ENCODE measurements at places on chromosomes 2 and 18.

- no peak for DNase-seq
Measured at GRCh38 chr2:211129798-211130197, 573.4 kb downstream of the CPS1 start.

DNA sequence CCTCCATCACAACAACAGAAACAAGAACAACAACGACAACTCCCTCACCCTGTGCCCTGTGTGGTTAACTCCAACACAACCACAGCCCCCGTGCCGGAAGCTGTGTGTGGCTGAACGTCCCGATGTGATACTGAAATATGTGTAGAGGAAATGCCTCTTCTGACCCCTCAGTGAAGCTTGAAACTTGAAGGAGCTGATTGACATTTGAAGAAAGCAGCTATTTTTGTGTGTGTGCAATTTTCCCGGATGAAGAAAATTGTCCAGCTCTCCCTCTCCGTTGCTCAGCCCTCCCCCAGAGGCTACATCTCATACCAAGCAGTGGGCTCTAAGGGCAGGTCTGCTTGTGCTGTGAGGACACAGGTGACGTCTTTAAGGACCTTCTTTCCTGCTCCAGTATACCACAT is 173.8 kb downstream of the ICOS start:
- no peak for DNase-seq

- DNase-seq = no peak
Measured at GRCh38 chr18:69840445-69840844, 107.2 kb downstream of the CD226 start.

GRCh38 chr2:240402566-240403272 is 32.7 kb upstream of the GPC1 start:
- DNase-seq = no peak

DNA sequence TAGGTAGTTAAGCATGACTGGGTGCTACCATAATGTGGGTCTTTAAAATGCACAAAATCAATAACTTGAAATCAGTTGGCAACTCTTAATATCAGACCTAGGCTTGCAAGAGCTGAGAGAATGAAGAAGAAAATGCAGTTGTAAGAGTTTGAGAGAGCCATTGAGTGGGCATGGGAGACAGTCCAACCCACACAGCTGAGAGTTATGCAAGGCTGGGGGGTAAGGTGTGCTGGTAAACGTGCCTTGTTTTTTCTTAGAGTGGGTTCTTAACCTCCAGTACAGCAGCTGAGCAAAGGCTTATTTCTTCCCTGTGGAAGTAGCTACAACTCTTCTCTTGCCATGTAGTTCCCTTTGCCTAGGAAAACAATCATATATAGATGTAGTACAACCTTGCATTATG is 20.2 kb upstream of the CCDC178 start:
- DNase-seq = no peak

DNA sequence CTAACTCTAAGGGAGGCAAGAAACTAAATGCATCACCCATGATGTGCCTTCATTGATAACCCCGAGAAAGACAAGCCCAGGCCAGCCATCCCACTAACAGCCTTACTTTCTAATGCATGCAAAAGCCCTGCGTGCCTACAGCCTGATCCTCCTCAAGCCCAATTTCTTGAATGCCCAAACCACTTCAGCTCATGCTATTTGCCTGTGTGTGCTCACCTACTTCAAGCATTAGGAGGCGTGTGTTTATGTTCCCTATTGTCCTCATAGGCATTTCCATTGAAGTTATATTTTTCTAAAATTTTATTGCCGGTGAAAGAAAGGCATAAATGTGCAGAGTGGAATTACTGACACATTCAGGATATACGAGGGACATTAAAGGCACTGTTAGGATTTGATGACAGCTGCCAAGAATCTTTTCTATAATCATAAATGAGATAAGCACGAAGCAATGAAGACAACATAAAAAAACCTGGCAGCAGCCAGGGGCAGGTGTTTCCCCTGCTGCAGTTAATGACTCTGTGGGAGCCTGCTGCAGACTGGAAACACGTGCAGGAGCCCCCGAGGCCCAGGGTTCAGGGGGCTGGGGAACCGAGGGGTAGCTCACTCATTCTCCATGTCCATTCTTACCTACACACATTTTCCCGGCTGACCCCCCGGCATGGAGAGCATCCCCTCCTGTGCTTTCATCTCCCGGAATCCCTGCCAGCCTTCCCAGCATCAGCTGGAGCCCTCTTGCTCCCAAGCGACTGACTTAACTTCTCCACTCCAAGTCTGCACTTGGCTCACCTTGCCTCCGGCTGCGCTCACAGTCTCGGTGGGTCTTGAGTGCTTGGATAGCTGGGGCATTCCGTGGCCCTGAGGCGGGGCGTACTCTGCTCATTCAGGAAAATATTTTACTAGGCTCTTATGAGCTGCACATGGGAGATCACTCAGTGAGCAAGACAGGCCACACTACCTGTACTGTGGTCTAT is 292.3 kb upstream of the SIX2 start:
- no peak for DNase-seq

DNA sequence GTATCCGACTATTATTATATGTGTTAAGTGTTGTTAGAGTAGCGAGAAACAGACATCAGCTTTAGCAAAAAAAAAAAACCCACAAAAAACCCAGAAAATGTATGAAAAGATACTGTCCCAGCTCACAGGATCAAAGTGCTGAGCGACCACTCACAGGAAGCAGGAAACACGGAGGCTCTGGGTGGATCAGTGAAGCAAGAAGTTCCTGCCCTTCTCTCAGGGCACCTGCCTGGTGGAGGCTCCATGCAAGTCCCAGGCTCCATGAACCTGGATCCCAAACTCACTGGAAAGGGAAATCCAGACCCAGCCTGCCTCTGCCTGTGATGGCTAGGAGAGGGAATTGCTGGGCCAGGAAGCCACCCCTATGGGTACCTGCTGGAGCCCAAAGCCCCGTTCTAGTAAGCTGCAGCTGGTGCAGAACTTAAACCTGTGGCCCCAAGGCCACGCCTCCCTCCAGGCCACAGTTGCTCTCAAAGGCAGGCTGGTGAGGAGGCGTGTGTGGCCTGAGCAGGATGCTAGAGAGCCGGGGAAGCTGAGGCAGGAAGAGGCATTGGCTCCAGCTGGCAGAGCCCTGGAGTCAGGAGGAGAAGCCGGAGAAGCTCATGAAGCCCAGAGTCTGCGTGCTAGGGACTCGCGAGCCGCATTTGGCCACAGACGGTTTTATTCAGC is 63.5 kb upstream of the TAF1B start:
- DNase-seq = no peak

DNA sequence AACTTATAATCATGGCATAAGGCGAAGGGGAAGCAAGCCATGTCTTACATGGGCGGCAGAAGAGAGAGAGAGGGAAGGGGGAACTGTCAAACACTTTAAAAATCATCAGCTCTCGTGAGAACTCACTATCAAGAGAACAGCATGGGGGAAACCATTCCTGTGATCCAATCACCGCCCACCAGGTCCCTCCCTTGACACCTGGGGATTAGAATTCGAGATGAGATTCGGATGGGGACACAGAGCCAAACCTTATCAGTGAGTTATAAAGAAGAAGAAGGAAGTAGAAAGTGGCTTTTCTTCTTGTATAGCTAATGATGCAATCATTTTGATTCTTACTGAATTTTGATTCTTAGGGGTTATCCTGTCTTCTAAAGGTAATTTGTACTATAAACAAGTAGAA is 51.4 kb downstream of the SMCHD1 start:
- no peak for DNase-seq

- DNase-seq = no peak
Measured at GRCh38 chr18:31046916-31047315, 4.4 kb upstream of the DSC3 start.

DNA sequence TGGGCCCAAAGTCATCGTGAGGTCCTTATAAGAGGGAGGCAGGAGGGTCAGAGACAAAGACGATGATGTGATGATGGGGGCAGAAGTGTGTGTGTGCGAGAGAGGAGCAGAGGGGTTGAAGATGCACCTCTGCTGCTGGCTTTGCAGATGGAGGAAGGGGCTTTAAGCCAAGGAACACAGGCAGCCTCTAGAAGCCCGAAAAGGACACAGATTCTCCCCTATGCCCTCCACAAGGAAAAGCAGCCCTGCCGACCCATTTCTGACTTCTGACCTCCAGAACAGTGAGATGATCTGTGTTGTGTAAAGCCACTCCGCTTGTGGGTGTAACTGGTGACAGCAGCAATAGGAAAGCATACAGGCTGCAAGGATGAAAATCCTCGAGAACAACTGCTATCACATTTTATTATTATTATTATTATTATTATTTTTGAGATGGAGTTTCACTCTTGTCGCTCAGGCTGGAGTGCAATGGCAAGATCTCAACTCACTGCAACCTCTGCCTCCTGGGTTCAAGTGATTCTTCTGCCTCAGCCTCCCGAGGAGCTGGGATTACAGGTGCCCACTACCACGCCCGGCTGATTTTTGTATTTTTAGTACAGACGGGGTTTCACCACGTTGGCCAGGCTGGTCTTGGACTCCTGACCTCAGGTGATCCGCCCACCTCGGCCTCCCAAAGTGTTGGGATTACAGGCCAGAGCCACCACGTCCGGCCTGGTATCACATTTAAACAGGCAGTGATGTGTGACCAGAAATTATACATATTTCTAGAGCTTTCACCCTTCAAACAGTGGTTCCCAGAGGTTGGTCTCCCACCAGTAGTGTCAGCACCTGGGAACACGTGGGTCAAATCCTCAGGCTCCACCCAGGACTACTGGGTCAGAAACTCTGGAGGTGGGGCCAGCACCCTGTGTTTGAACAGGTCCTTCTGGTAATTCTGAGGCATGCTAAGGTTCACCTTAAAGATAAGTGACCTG is 170.5 kb downstream of the TGIF1 start:
- DNase-seq = no peak

DNA sequence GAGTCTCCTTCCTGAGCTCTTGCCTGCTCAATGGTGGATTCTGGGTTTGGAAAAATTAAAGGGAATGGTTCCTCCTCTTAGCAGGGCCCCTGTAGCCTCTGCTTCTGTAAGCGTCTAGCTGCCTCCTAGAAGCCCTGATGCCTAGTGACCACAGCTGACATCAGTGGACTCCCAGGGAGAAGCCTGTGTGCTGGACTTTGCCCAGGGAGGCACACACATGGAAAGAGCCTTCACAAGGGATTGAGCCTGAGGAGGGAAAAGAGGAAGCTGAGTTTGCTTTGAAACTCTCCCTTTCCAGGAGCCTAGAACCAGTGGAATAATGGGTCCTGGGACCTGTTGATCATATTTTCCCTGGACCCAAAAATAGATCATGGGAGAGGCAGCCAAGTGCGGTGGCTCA is 1.4 kb upstream of the CFAP65 start:
- no peak for DNase-seq

GRCh38 chr2:220393711-220394110 is 766.3 kb downstream of the SLC4A3 start:
- DNase-seq = no peak

DNA sequence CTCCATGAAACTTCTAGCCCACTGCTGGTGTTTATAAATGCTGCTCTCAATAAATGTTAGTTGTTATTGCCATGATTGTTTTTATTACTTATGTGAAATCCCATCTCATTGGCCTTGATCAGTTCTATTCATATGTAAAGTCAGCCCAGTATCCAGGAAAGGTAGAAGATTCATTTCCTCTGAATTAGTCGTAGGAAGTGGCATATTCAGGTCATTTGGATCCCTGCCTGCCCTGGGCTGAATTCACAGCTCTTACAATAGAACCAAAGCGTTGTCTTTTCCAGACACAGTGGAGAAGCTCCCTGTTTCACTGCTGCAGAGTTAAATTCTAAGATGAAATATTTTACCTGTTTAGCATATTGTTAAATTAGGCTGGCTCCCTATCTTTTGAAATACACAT is 70.3 kb downstream of the MAIP1 start:
- no peak for DNase-seq

GRCh38 chr2:165958313-165958960 is 4.9 kb upstream of the TTC21B start:
- DNase-seq = no peak

GRCh38 chr2:120617055-120617454 is 118.6 kb upstream of the GLI2 start:
- DNase-seq = no peak

DNA sequence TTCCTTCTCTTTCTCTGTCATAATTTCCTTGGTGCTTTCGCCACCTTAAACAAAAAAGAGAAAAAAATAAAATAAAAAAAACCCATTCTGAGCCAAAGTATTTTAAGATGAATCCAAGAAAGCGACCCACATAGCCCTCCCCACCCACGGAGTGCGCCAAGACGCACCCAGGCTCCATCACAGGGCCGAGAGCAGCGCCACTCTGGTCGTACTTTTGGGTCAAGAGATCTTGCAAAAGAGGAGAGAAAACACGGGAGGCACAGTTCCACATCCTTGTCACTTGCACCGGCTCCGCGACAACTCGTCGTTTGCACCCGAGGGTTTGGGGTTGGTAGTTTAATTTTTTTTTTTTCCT is 1.8 kb upstream of the SP9 start:
- DNase-seq = no peak

DNA sequence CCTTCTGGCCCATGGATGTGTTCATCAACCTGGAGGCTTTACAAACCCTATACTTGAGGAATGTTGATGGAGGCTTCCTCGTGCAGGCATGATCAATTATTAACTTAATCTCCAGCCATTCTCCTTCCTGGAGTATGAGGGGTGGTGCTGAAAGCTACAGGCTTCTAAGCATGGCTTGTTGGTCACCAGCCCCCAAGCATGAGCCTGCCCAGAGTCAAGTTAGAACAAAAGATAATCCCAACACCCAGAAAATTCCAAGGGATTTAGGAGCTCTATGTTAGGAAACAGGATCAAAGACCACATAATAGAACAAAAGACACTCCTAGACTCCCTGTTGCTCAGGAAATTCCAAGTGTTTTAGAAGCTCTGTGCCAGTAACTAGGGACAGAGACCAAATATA is 63.1 kb downstream of the FAM171B start:
- no peak for DNase-seq

- no peak for DNase-seq
Measured at GRCh38 chr2:776487-776886, 99.3 kb upstream of the TMEM18 start.

GRCh38 chr2:111171337-111171930 is 50.7 kb downstream of the BCL2L11 start:
- DNase-seq = no peak

DNA sequence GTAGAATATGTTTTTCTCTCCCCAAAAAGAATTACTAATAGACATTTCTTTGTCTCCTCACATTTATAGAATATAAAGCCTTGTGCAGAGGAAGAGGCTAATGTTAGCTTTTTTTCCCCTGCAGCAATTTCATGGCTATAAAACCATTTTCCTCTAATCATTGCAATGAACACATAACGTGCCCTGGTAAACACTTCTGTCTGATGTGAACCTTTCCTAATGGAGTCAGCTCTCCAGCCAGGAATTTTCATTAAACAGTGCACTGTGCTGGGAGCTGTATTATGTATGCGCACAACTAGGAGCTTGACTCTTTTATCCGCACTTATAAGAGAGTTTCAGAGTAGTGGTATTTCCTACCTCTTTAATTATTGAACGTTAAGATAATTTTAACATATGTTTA is 63.9 kb upstream of the SPATS2L start:
- no peak for DNase-seq

Data from GM04503 (cell line).